Activated T-cell treated with anti-CD3 and anti-CD28 coated beads for 1 hour (primary cell): ENCODE measurements at places on chromosomes 6 and 20.
A peak's percentile ranks its signal among the peaks of the same experiment; 100 is the strongest.

GRCh38 chr6:5729813-5730517 lies 276.8 kb downstream of the NRN1 start:
- DNase-seq = no peak

GRCh38 chr6:12720310-12720709 lies 3.7 kb downstream of the PHACTR1 start:
- no peak for DNase-seq

- DNase-seq = peak; percentile 54
These were observed 54.5 kb downstream of the STMND1 start for GRCh38 chr6:17156112-17156921.

DNA sequence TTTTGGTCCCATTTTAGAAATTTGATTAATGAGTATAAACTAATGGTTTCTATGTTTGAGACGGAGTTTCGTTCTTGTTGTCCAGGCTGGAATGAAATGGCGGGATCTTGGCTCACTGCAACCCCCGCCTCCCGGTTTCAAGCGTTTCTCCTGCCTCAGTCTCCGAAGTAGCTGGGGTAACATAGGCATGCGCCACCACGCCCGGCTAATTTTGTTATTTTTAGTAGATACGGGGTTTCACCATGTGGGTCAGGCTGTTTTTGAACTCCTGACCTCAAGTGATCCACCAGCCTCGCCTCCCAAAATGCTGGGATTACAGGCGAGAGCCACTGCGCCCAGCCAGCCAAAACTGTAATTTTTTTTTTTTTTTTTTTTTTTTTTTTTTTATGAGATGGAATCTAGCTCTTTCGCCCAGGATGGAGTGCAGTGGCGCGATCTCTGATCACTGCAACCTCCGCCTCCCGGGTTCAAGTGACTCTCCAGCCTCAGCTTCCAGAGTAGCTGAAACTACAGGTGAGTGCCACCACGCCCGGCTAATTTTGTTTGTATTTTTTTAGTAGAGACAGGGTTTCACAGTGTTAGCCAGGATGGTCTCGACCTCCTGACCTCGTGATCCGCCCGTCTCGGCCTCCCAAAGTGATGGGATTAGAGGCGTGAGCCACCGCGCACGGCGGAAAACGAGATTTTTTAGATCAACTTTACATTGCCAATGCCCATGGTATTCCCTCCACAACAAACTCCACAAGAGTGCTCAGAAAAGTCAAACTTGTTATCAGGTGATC lies 127.8 kb downstream of the HFE start:
- DNase-seq = no peak

DNA sequence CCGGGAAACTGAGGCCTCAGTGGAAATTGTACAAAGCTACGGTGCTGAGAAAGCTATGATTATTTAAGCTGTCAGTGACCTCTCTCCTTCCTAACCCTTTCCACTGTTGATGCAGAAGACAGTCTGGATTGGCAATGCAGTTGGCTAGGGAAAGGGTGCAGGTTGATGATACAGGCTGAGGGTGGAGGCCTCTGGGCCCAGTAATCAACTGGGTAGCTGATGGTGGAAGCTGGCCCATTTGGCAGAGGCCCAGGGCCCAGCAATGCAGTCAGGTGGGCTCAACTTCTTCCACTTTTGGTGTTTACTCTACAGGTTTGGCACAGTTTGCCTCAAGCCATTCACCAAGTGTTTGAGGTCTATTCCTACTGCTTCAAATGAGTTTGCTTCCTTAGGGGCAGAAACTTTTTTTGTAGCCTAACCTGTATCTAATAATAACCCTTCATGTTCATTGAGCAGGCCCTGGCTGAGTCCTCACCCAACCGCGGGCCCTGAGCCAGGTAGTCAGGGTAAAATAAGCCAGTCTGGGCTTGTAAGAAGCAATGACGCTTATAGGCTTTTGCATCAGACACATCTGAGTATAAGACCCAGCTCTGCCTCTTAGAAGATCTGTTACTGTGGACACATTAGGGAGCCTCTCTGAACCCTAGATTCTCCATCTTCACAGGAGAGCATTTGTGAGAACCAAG lies 12.1 kb downstream of the BCL2L1 start:
- no peak for DNase-seq

GRCh38 chr6:63904650-63905248 lies 269.1 kb downstream of the PHF3 start:
- no peak for DNase-seq

DNA sequence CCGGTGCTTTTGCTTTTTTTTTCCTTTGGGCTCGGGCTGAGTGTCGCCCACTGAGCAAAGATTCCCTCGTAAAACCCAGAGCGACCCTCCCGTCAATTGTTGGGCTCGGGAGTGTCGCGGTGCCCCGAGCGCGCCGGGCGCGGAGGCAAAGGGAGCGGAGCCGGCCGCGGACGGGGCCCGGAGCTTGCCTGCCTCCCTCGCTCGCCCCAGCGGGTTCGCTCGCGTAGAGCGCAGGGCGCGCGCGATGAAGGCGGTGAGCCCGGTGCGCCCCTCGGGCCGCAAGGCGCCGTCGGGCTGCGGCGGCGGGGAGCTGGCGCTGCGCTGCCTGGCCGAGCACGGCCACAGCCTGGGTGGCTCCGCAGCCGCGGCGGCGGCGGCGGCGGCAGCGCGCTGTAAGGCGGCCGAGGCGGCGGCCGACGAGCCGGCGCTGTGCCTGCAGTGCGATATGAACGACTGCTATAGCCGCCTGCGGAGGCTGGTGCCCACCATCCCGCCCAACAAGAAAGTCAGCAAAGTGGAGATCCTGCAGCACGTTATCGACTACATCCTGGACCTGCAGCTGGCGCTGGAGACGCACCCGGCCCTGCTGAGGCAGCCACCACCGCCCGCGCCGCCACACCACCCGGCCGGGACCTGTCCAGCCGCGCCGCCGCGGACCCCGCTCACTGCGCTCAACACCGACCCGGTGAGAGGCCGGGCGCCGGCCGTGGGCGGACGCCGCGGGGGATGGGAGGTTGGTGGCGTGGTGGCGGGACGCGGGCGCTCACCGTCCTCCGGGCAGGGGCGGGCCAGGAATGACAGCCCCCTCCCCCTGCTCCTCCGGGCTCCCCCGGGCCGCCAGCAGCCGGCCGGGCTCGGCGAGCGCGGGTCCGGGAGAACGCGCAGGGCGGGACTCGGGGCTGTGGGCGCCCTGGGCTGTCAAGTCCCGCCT lies 606 bp downstream of the ID4 start:
- no peak for DNase-seq

GRCh38 chr6:130674604-130675003 lies 152.6 kb upstream of the SMLR1 start:
- no peak for DNase-seq

DNA sequence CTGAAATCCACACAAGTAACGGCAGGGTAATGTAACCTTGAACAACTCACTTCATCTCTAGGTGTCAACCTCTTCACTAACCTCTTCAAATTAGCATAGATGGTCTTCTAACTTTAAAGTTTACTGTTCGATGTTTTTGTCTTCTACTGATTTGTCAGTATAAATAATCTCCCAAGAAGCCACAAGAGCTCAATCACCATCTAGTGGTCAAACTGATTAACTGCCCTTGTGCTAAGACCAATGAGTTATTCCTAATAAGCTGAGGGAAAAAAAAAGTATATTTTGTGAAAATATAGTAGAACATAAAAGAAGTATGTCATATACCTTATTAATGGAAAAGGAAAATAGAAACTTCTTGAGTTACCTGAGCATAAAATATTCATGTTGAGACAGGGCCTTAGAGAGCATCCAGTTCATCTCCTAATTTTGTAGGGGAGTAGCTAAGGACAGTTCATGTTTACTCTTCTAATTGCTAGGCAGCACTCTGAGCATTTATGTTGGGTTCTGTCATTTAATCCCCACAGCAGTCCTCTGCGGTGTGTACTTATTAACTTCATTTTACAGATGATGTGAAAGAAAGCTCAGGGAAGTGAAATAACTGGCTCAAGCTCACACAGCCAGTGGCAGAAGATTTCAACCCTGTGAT lies 317.1 kb downstream of the ESR1 start:
- DNase-seq = no peak

DNA sequence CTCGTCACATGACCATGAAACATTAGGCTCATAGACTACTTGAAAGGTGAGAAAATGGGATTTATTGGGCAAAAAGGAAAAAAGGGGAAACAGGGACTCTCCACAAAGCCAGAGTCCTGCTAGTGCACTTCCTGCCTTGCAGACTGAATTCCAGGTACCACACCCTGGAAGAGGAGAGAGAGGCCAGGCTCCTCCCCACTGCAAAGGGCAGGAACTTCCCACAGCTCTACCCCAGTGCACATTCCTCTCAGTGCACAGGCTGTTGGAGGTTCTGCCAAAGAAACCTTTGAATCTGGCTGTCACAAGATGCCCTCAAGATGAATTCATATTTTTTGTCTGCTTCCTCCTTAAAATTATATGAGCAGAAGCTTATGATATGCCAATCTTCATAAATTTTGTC lies 920.4 kb upstream of the GJE1 start:
- DNase-seq = no peak

DNA sequence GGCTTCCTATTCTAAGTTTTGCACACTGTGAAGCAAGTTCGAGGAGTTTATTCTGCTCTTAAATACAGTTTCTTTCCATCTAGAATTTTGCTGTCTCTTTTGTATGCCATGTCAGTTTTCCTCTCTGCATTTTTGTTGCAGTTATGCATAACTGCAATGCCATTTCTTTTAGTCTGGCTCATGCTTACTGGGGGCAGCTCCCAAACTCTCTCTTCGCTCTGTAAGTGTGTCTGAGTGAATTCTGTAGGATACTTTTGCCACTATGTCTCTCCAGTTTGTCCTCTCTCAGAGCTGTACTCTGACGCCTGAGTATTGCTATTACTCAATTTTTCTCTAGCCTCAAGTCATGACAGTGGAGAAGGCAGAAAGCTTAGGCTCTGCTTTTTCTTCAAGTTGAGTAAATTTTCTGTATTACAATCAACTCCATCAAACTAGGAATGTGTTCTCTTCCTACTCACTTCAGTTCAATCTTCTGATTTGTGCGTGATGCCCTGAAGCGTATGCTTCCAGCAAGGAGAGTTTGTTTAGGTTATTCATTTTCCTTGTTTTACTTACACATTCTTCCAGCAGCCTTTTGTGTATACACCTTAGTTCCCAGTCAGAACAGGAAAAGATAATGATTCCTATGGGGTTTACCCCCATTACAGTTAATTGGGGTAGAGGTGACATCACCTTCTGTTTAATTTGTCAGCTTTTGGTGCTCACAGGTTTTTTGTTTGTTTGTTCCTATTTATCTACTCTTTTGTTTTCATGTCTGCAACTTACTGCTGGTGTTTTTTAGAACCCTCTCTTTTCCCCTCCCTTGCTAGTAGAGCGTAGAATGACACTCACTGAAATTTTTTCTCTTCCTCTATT lies 430.9 kb downstream of the BCKDHB start:
- DNase-seq = no peak

DNA sequence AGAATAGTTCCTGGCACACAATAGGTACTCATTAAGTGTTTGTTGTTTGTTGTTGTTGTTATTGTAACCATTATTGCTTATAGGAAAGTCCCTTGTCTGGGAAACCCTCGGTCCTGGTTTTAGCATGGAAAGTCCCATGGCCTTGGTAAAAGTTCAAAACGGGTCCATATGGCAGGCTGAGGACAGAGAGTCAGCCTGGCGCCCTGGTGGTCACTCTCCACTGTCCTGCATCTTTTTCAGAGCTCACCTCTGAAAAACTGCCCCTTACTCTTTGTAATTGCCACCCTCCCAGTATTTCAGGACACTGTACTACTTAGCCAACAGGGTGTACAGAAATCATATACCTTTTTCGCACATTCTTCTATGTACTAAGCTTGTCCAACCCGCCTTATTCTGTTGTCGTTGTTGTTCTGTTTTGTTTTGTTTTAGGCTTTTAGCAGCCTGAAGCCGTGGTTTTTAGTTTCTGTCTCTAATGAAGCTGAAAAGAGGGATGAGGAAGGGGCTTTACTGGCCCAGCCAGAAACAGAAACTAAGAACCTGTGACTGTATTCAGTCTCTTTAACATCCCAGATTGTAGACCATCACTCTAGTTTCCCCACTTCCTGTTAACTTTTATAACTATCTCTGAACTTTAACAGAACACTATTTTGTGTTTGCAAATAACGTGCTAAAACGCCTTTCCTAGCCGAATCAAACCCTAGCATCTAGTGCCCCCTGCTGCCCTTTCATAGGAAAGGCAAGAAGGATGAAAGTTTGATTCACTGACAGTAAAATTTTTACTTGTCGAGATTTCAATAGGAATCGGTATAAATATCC lies 7.6 kb upstream of the TMEM14A start:
- DNase-seq = peak; percentile 42

- DNase-seq = no peak
These were observed 20.1 kb downstream of the FAM50B start for GRCh38 chr6:3869284-3869631.

DNA sequence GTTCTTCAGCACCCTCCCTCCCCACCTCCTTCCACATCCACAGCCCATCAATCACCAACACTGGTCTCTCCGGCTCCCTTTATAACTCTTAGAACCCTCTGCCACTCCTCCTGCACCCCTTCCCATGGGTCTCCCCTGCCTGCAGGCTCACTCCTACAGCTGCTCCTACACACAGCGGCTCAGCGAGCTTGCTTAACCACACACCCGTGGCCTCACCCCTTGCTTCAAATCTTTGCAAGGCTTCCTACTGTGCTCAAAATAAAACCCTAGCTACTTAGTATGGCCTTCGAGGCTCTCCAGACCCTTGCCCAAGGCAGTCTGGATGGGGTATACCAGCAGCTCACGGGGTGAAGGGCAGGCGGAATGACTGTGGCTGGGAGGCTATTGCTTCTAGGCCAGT lies 63.7 kb downstream of the JPH2 start:
- DNase-seq = no peak

DNA sequence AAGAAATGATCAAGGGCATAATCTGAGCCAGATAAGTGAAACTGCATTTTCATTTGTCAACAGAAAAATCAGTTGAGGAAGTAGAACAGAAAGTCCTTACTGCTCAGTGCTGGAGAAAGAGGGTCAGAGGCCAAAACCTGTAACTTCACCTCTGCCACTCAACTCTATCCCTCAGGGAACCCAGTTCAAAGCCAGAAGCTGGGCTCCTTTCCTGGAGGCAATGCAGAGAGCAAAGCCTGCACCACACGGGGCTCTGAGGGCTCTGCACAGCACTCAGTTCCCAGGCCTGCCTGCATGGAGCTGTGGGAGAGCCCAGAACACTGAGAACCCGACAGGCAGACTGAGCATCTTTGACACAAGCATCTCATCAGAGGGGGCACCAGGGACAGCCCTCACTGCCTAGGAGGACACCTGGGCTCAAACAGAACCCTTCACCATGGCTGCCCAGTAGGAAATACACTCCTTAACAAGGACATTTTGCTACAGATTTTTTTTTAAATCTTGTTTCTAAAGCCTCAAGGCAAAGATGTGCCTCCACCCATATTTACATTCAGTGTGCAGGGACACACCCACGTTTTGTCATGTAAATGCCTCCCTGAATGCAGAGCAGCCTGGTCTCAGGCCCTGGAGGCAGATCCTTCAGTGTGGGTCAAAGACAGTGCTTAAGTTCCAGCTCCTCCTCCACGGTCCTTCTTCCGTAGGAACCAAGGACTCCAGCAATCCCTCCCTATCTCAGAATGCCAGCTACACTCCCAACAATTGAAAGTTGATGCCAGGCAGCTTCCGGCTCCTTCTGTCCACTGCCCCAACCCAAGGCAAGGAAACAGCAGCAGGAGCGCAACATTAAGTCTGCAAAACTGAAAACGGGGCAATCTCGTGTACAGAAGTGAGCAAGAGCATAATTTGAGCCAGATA lies 6.6 kb downstream of the RNASET2 start:
- no peak for DNase-seq
